ENCODE measurements at places on chromosomes 16 and 17.

- H3K27ac ChIP-seq = no peak overlapping the region
- no peaks in the 10 kb centered on the region for H3K4me1 ChIP-seq
- H3K27me3 ChIP-seq = no peaks in the 10 kb centered on the region
- DNase-seq = no peak
- H3K36me3 ChIP-seq = no peaks in the 10 kb centered on the region
- no peak overlapping the region for H3K4me3 ChIP-seq
Measured at GRCh38 chr16:52729731-52730130, 182.8 kb upstream of the TOX3 start.

- H3K4me1 ChIP-seq = no peaks in the 10 kb centered on the region
- H3K27me3 ChIP-seq = no peaks in the 10 kb centered on the region
- H3K27ac ChIP-seq = no peak overlapping the region
- H3K36me3 ChIP-seq = no peaks in the 10 kb centered on the region
Measured at GRCh38 chr16:65476448-65476955, 354.6 kb upstream of the CDH11 start.

- H3K36me3 ChIP-seq = no peaks in the 10 kb centered on the region
- no peaks in the 10 kb centered on the region for H3K27me3 ChIP-seq
- no peak for DNase-seq
Measured at GRCh38 chr17:69333561-69333960, 6.6 kb upstream of the ABCA5 start.

DNA sequence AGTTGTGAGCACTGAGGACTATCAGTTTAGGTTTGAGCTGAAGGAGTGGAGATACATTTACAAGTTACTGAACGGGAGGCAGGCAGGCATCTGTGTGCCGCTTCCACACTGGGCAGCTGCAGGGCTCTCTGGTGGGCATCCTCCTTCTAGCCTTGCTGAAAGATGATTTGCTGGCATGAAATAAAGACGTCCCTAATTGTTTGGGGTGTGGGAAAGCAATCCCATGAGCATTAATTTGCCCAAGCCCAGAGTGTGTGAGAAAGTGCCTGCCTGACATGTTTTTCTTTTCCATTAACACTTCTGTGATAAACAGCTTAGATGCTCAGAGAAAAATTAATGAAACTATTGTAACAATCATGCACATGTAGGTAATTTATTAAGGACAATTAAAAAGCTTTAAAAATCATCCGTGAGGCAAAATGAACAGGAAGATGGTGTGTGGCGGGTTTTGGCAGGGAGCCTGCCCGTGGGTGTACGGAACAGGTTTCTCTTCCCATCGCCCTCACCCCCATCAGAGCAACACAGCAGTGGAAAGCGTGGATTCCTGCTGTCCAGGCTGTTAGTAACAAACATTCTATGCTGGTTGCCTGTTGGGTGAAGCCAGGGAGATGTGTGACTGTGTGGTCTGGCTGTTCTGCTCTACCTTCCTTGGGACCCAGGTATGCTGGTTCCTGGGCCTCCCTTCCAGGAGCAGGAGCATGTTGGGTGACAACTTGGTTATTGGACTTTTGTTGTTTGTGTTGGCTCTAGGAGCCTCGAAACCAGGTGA is 191.9 kb downstream of the MSI2 start:
- H3K4me1 ChIP-seq = peaks cover 78% of the 10 kb centered on the region
- 0 out of 2 replicates have a peak, but pooled peaks cover 5% of the 10 kb centered on the region for H3K36me3 ChIP-seq
- H3K27ac ChIP-seq = peak overlapping the region; percentile 93
- H3K27me3 ChIP-seq = no peaks in the 10 kb centered on the region
